Activated CD8-positive, alpha-beta memory T cell treated with anti-CD3 and anti-CD28 coated beads for 1 hour (primary cell): ENCODE measurements at places on chromosomes 2 and 18.

DNA sequence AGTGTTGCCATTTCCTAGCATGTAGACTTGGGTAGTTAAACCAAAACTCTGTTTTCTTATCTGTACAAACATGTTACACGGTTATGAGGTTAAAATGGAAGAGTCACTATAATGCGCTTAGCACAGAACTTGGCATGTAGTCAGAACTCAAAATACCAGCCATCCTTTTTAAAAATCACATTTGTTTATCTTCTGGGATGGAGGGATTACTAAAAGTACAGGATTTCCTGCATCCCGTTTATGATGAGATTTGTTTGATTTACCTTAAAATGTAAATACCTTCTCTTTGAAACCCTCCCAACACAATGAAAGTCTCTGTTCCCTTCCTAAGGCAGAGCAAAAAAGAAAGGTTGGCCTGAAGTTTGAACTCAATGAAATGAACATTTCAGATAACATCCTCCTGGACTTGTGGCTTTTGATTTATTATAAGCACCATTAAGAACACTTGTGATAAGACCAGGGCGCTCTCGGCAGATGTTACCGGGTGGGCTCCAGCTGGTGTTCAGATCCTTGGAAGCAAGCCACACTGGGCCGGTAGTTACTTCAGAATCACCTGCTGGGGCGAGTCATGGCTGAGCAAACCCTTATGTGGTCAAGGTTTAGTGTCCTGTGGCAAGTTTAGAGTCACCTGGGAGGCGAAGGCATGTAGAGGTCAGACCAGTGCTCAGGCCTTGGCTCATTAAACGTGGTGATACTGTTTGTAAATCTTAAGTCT lies 105.7 kb downstream of the MGAT5 start:
- no peak for DNase-seq

GRCh38 chr2:111161971-111162370 lies 41.3 kb downstream of the BCL2L11 start:
- DNase-seq: no peak

GRCh38 chr18:69674966-69675365 lies 272.7 kb downstream of the CD226 start:
- no peak for DNase-seq

GRCh38 chr2:230153390-230153976 lies 66.3 kb downstream of the SP110 start:
- DNase-seq: no peak

DNA sequence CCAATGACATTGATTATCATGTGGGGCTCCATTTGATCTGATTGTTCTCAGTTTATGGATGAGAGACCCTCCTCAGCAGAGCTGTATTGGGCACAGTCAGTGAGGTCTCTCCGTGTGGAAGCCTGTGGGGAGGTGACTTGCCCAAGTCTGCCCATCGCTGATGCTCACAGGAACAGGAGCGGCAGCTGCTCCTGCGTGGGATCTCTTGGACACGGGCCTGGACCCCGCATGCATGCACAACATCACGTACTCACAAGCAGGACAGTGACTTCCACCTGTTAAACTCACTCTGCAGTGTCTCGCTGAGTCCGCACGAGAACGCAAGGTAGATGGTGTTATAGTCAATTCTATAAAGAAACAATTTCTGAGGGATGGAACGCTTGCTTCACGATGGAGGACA lies 55.0 kb downstream of the KCNF1 start:
- no peak for DNase-seq

GRCh38 chr2:205908212-205909183 lies 177.5 kb downstream of the INO80D start:
- DNase-seq: no peak

DNA sequence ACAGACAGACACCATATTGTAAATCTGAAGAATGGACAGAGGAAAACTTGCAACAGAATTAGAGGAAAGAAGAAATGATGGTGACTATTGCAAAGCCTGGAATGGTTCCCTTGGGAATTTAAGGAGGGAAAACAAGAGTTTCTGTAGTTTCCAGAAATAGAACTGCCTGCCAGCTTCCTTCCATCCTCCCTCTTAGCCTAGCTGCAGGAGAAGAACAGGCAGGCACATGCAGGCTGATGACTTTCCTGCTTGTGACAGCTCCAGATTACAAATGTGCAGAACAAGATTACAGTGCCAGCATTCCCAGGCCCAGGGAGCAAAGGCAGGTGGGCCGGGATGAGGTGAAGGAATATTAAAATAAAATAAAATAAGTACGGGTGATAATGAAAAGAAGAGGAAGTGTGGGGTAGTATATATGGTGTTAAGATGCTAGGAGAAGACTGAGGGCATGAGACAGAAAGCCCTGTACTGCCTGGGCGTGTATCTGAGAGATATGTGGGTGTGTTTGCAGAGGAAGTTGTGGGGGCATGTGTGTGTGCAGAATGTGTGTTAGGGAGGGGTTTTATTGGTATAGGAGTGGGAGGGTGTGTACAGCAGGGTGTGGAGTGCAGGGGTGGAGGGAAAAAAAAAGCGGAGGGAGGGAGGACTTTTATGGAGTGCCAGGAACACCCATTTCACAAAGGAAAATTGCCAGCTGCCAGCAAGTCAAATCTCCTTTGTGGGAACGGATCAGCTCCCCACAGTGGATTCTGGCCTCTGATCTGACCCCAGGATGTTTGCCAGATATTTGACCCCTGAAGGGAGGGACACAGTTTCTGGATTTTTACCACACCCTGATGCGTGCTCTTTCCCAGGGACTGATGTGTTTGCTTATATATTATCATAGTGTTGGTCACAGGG lies 43.9 kb upstream of the NEMP2 start:
- no peak for DNase-seq

DNA sequence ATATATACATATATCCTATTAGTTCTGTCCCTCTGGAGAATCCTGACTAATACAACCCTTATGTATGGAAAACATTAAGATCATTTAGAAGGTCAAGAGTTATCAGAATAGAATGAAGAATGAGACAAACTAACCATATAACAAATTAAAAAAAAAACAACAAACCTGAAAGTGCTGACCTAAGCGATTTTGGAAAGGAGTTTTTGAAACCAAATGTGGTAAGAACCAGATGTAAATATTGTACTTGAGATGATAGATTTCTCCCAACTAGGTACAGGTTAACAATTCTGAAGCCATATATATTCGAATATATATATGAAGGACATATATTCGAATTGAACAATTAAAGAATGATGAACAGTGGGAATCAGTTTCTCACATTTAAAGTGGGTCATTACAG lies 917.8 kb upstream of the SLC39A10 start:
- DNase-seq: no peak

- no peak for DNase-seq
Observed at GRCh38 chr2:31874071-31874470, 136.7 kb downstream of the MEMO1 start.

GRCh38 chr2:208350610-208351009 lies 56.0 kb upstream of the PTH2R start:
- DNase-seq: no peak

- no peak for DNase-seq
Observed at GRCh38 chr2:49111006-49111405, 43.3 kb downstream of the FSHR start.

DNA sequence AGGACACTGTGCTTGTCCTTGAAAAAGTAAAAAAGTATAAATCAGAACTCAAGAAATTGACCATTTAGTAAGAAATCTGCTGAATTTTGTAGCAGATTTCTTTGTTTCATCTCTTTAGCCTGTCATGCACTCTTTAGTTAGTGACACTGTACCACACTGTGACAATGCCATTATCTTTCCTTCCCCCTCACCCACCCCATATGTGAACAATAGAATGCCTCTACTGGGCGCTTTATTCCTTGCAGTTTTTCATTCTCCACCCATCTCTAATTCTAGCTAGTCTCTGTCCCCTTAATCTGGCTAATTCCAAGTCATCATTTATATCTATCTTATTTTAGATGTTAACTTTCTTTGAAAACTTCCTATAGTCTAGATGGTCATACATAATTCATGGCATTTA lies 241.0 kb downstream of the LRP1B start:
- no peak for DNase-seq

GRCh38 chr2:27664622-27665363 lies 1.1 kb downstream of the SLC4A1AP start:
- no peak for DNase-seq

GRCh38 chr18:62458868-62459716 lies 63.7 kb upstream of the ZCCHC2 start:
- DNase-seq: no peak

- no peak for DNase-seq
Observed at GRCh38 chr2:238859636-238860347, 11.9 kb downstream of the TWIST2 start.

GRCh38 chr2:154623819-154624218 lies 74.7 kb upstream of the KCNJ3 start:
- DNase-seq: no peak

DNA sequence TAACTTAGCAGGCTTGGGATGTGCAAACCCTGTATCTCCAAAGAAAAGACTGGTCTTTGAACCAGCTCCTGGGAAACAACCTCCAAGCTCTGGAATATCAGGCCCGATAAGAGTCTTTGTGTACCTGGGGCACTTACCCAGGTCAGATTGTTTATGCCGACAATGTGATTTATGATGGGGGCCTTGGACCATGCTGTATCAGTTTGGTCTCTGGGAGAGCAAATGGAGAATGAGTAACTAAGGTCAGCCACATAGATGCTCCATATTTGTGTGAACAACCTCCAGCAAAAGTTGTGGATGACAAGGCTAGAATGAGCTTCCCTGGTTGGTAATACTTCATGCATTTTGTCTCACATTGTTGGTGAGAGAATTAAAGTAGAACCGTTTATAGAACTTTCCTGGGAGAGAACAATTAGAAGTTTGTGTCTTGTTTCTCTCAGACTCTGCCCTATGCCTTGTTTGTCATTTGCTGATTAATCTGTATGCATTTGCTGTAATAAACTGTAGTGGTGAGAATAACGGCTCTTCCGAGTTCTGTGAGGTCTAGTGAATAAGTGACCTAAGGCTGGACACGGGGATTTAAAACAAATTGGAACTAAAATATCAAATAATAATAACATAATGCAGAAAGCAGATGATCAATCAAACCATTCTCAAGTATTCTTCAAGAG lies 259.1 kb downstream of the XIRP2 start:
- no peak for DNase-seq

DNA sequence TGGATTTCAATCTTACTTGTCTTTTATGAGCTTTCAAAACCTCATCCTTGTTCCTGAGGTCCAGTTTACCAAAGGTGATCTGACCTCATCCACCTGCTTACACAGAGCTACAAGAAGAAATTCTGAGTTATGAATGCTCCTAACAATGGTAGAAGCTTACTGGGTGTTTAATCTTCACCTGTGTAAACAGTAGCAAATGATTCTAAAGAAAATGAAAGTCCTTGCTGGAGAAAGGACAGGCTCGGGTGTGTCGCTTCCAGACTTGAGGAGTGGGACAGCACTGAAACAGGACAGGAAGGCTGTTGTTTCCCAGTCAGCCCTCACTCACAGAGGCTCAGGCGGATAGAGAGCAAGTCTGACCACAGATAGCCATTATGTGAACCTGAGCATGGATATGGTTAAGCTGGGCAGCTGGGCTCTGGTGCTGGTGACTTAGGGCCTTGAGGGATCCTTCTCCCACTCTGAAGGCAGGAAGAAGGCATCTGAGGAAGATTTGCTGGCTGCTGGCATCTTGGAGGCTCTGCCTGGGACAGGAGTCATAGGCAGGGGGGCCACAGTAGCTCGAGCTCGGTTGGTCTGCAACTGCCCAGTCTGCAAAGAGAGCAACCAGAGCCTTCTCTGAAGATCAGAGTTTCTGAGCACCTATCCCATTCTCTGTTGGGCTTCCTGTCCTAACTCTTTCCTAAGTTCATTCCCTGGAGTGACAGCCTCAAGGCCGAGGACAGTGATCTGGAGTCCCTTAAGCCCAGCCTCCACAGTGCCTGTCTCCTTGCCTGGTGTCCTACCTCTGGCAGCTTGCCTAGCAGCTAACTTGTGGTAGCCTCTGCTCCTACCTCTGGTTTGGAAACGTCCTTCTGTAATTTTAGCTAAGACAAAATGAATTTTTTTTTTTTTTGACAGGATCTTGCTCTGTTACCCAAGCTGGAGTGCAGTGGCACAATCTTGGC lies 4.0 kb downstream of the DOK1 start:
- DNase-seq: no peak

- DNase-seq: no peak
Observed at GRCh38 chr2:156464106-156464505, 27.9 kb downstream of the GPD2 start.

DNA sequence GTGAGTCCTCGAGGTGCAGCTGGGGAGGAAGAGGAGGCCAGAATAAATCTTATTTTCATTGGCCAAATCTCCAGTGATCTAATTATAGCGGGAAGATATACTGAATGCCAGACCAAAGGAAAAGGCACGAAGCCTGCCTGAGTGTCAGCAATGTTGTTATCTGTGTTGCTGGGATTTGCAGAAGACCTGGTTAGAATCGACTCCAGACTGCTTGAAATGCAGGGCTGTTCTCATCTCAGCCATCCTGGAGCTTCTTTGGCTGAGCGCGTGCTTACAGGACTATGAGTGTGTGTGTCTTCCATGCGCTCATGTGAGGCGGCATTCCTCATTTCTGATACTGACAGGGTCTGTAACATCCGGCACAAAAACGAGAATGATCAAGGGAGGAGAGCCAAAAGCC lies 81.2 kb downstream of the TSN start:
- no peak for DNase-seq

DNA sequence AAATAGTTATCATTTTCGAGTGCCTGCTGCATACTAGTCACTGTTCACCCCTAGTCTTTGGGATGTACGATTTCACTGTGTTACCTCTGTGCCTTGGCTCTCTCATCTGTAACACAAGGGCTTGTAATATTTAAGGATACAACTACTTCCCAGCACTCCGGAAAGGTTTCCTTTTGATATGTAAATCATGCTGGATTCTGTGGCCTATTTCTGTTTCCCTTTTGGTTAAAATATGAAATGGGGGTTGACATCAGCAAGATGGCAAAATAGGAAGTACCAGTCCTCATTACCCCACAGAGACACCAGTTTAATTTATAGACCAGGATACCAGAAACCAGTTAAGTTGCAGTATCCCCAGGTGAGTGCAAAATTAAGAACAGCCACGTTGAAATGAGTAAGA lies 23.5 kb downstream of the PSMG2 start:
- DNase-seq: no peak

- no peak for DNase-seq
Observed at GRCh38 chr18:21468514-21469164, 131.9 kb downstream of the ESCO1 start.

DNA sequence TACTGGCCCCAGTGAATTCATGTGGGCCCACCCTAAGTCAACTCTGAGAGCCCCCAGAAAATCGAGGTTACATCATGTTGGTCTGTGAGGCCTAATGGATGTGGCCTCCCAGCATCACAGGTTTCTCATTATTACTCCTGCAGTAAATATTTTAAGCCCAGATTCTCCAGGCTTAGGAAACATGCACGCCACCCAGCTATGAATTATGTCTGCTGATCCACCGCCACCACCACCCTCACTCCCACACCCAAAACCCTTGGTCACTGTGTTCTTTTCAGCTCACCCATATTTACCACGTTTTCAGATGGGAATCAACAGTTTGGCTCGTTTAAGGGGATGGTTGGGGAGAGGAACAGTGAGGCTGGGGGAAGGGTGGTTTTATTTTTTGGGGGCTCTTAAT lies 128.6 kb downstream of the NCK2 start:
- no peak for DNase-seq

GRCh38 chr2:224195925-224196571 lies 157.0 kb upstream of the SERPINE2 start:
- no peak for DNase-seq

GRCh38 chr2:139201516-139201915 lies 421.3 kb upstream of the NXPH2 start:
- no peak for DNase-seq

- DNase-seq: no peak
Observed at GRCh38 chr2:156540706-156541105, 104.5 kb downstream of the GPD2 start.
